Activated CD8-positive, alpha-beta T cell treated with anti-CD3 and anti-CD28 coated beads for 36 hours (primary cell): ENCODE measurements at places on chromosomes 11 and 22. TPM values are rescaled to one million over a fixed set of nuclear protein-coding genes. Genes with fewer than 3 reads are reported as not detected.

Gene SSRP1
- 290 TPM for total RNA-seq

Gene C11orf97
- total RNA-seq = not detected

DNA sequence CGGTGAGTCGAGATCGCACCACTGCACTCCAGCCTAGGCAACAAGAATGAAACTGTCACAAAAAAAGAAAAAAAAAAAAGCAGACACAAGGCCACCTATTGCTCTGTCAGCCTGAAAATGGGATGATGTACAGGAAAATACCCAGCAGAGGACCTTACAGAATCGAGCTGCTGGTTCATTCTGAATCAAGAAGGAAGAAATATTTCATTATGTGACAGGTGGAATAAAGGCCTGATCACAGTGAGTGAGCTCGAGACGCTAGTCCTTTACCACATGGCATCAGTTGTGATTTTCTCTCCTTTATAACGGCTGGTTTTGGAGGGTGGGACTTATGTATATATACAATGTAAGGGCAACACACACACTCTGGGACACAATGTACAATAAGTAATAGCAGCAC, 340.0 kb downstream of the LARGE1 start:
- DNase-seq = no peak

DNA sequence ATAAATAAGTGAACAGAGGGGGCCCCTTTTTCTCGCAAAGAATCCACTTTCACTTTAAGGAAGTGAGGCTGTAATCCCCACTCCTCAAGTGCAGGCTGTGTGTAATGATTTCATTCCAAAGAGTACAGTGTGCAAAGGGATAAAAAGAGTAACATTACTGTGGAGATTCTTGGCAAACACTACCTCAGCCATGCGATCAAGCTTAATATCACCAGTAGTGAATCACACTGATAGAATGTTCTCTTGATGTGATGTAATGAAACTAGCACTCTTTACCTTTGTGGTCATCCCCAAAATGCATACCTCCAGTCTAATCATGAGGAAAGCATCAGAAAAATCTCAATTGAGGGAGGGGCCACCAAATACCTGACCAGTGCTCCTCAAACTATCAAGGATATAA, 246.1 kb upstream of the CHORDC1 start:
- no peak for DNase-seq

- DNase-seq = no peak
Observed at GRCh38 chr11:48028914-48029680, 48.7 kb downstream of the PTPRJ start.

- DNase-seq = peak; percentile 60
Observed at GRCh38 chr11:125070699-125071254, 7.7 kb downstream of the SLC37A2 start.
